Kidney (tissue), 22 donors: ENCODE measurements at places on chromosomes 6 and 20. TPM values are rescaled to one million over a fixed set of nuclear protein-coding genes. Genes with fewer than 3 reads are reported as not detected.

GRCh38 chr6:35081426-35081851 lies 59.7 kb downstream of the TCP11 start:
- no peak overlapping the region for H3K4me3 ChIP-seq
- peaks cover 9% of the 10 kb centered on the region for H3K4me1 ChIP-seq
- peaks cover 29% of the 10 kb centered on the region for H3K36me3 ChIP-seq
- peak overlapping the region; percentile 71 for H3K27ac ChIP-seq

- no peaks in the 10 kb centered on the region for H3K27me3 ChIP-seq
- peak; percentile 90 for DNase-seq
- peak overlapping the region; percentile 77 for H3K4me3 ChIP-seq
- peak overlapping the region; percentile 95 for H3K27ac ChIP-seq
- no peaks in the 10 kb centered on the region for H3K36me3 ChIP-seq
- H3K4me1 ChIP-seq, result no peaks in the 10 kb centered on the region
Measured at GRCh38 chr6:118894425-118895260, 691 bp downstream of the ASF1A start.

DNA sequence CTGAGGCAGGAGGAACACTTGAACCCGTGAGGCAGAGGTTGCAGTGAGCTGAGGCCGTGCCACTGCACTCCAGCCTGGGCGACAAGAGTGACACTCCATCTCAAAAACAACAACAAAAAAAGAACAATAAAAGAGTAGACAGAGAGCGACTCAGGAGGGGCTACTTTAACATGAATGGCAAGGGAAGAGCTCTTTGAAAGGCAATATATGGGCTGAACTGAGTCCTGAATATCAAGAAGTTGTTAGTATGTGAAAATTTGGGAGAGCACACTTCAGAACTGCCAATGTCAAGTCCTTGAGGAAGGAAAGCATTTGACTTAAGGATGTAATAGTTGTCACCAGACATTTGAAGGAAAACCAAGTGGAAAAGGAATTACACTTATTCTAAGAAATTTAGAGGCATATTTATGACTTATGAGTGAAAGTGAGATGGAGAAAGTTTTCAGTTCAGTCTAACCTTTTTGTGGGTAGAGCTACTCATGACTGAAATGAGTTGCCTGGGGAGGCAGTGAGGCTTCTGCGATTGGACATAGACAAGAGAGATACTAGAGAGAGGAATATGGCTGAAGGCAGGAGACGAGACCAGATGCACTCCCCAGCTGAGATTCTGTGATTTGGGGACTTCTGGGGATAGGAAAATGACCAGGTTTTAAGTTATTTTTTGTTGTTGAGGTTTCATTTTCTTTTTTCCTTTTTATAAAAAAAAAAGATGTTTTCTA lies 48.6 kb upstream of the SLC16A10 start:
- H3K27me3 ChIP-seq, result no peaks in the 10 kb centered on the region
- no peak for DNase-seq
- no peak overlapping the region for H3K27ac ChIP-seq
- H3K4me1 ChIP-seq, result no peaks in the 10 kb centered on the region

- peaks cover 3% of the 10 kb centered on the region for H3K4me1 ChIP-seq
- no peak overlapping the region for H3K27ac ChIP-seq
- no peak overlapping the region for H3K4me3 ChIP-seq
- DNase-seq, result no peak
- H3K27me3 ChIP-seq, result no peaks in the 10 kb centered on the region
Measured at GRCh38 chr6:151431337-151431736, 20.6 kb downstream of the RMND1 start.

- DNase-seq, result peak; percentile 55
- peak overlapping the region; percentile 67 for H3K27ac ChIP-seq
- peaks cover 15% of the 10 kb centered on the region for H3K4me1 ChIP-seq
- no peaks in the 10 kb centered on the region for H3K36me3 ChIP-seq
- H3K4me3 ChIP-seq, result no peak overlapping the region
Measured at GRCh38 chr6:139881728-139882211, 507.3 kb upstream of the CITED2 start.

GRCh38 chr6:169370666-169371343 lies 117.2 kb upstream of the THBS2 start:
- no peaks in the 10 kb centered on the region for H3K27me3 ChIP-seq
- no peak overlapping the region for H3K4me3 ChIP-seq
- no peaks in the 10 kb centered on the region for H3K4me1 ChIP-seq

DNA sequence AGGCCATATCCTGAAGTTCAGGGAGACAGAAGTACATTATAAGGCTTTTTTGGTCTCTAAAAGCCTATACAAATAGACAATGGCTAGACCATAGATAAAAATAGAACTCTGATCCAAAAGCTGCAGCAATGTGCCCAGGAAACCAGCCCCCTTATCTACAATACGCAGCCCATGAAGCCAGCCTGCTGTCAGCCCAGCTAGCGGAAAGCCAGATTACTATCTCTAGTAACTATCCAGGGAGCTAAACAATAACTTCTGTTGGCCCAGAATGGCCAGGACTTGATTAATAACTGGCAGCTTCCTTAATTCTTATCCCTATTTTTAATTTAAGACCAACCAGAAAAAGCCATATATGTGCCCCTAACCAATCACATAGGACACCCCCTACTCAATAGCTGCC lies 160.4 kb upstream of the SMLR1 start:
- H3K27me3 ChIP-seq, result no peaks in the 10 kb centered on the region
- no peak overlapping the region for H3K27ac ChIP-seq
- H3K4me1 ChIP-seq, result no peaks in the 10 kb centered on the region
- DNase-seq, result no peak
- no peak overlapping the region for H3K4me3 ChIP-seq

The MRPL18 gene
- 56.7 TPM for total RNA-seq

The ID4 gene
- 60.4 TPM for total RNA-seq

The XKR7 gene
- total RNA-seq, result 0.06 TPM

The FBXO30 gene
- 8.2 TPM for total RNA-seq
